Panc1 (cell line): ENCODE measurements at places on chromosomes 1 and 21.

- no peak for DNase-seq
These were observed 25.3 kb downstream of the FTCD start for GRCh38 chr21:46129846-46130651.

DNA sequence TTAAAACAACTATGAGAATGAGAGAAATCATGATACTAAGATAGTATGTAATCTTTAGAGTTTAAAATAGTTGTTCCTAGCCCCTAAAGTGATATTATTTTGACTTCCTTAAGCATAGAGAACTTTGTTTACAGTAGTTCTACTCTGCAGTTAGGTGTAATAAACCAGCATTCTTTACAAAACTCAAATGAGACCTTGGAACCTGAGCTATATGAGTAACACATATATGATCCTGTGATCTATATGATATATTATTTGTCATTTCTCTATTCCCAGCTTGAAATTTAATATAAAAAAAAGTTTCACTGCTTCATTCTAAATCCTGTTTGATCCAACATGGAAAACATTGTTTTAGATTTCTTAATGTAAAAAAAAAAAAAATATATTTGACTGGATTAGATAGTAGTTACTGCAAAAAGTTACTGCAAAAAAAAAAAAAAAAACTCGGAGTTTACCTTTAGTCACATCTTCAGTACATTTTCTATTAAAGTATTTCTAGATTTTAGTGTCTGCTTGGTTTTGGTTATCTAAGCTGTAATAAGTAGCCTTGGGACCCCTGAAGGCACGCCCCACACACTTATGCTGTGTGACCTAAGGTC lies 463.8 kb downstream of the USP25 start:
- DNase-seq: no peak

DNA sequence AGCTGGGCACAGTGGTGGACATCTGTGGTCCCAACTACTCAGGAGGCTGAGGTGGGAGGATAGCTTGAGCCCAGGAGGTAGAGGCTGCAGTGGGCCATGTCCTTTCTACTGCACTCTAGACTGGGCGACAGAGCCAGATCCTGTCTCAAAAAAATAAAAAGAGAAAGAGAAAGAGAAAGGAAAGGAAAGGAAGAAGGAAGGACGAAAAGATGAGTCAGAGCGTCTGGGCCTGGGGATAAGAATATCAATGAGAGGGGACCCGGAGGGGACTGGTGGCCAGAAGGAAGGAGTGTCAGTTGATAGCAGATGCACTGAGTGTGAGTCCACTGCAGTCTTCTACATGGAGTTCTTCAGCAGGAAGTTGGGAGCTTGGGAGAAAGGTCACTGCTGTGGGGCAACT lies 75.6 kb downstream of the SYT6 start:
- no peak for DNase-seq

GRCh38 chr1:41629141-41629540 lies 144.7 kb upstream of the EDN2 start:
- DNase-seq: no peak
